ENCODE measurements at places on chromosomes 6 and 20. TPM values are rescaled to one million over a fixed set of nuclear protein-coding genes. Genes with fewer than 3 reads are reported as not detected.

ARMC12 gene
- total RNA-seq, result not detected

BPIFB2 gene
- 0.21 TPM for total RNA-seq

HLA-DMB gene
- total RNA-seq, result 208 TPM

GRCh38 chr20:53918949-53919361, 151.4 kb downstream of the BCAS1 start:
- no peaks in the 10 kb centered on the region for H3K36me3 ChIP-seq
- no peak overlapping the region for H3K4me3 ChIP-seq
- no peaks in the 10 kb centered on the region for H3K27me3 ChIP-seq
- DNase-seq, result no peak

DNA sequence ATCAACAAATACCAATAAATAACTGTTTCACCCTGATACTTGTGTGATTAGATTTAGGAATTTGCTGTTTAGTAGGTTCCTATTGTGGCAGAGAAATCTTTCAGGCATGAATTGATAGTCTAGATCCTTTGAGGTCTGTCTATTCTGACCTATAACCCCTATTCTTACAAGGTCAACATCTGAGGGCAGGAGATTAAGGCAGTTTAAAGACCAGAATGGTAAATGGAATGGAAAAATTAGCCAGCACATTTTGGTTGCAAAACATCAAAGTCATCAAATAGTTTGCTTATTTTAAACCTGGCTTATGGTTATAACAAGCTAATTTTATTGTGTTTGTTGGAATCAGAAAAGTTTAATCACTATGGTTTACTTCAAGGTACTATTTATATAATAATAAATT, 78.4 kb downstream of the LIN28B start:
- H3K27me3 ChIP-seq, result no peaks in the 10 kb centered on the region
- no peak overlapping the region for H3K4me3 ChIP-seq
- H3K27ac ChIP-seq, result no peak overlapping the region
- H3K36me3 ChIP-seq, result no peaks in the 10 kb centered on the region
- DNase-seq, result no peak

- no peak overlapping the region for H3K27ac ChIP-seq
- no peaks in the 10 kb centered on the region for H3K27me3 ChIP-seq
- no peak overlapping the region for H3K4me3 ChIP-seq
Observed at GRCh38 chr20:22916021-22916842, 118.9 kb upstream of the SSTR4 start.
